Stimulated activated CD4-positive, alpha-beta T cell treated with anti-CD3 and anti-CD28 coated beads, Interleukin-1b, Interleukin-23, amount 100 ng/mL, for 48 hours (primary cell): ENCODE measurements at places on chromosomes 16 and 17.

GRCh38 chr17:69232650-69233049 is 4.0 kb upstream of the ABCA10 start:
- no peak for DNase-seq

DNA sequence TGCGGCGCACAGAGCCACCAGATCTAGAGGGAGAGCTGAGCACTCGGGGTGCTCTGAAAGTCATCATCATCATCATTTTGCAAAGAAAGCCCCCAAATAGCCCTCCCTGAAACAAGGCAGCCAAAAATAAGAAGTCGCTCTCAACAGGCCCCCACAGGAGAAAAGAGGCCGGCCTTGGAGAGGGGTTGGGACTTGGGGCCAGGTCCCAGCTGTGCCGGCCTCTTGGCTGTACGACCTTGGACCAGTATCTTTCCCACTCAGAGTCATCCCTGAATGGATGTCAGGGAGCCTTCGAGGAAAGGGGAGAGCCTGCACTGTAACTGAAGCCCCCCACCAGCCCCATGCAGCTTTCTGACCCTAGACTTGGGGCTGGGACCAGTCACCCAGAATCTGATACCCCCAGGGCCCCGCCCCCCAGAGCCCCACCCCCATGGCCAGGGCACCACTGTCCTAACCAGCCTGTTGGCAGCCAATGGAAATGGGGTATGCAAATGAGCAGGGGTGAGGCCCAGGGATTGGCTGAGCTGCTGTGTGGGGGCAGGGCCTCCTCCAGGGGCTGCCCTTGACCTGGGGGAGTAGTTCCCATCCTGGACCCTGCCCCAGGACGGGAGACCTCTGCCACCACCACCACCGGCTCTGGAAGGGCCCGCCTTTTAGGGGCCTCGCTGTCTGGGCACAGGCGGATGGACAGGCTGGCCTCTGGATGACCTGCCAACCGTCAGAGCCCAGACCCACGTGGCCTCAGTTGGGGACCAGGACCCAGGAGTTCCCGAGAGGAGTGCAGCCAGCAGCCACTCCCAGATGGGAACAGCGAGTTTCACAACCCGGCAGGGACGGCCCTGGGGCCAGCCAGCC is 15.4 kb downstream of the ZFPM1 start:
- DNase-seq, result peak; percentile 39

- no peak for DNase-seq
These were observed 14.2 kb upstream of the KREMEN2 start for GRCh38 chr16:2949705-2950352.

DNA sequence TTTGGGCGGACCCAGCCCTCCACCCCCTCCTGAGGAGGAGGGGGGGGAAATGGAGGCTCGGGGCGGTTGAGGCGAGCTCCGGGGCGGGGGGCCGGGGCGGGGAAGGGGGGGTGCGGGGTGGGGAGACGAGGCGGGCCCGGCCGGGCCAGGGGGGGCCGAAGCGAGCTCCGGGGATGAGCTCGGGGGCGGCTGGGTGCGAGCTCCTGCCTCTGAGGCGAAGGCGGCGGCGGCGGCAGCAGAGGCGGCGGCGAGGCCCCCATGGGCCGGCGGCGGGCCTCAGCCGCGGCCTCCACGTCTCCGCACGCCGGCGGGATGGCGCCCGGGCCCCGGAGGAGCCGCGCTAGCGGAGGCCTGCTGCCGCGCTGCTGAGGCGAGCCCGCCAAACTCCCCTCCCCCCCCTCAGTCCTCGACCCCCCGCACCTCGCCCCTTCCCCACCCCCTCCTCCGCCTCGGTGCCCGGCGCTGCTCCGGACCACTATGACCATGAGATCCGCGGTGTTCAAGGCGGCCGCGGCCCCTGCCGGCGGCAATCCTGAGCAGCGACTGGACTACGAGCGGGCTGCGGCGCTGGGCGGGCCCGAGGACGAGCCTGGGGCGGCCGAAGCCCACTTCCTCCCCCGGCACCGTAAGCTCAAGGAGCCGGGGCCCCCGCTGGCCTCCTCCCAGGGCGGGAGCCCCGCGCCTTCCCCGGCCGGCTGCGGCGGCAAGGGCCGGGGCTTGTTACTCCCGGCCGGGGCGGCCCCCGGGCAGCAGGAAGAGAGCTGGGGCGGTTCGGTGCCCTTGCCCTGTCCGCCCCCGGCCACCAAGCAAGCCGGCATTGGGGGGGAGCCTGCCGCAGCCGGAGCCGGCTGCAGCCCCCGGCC is 596 bp downstream of the MSL1 start:
- DNase-seq, result no peak

DNA sequence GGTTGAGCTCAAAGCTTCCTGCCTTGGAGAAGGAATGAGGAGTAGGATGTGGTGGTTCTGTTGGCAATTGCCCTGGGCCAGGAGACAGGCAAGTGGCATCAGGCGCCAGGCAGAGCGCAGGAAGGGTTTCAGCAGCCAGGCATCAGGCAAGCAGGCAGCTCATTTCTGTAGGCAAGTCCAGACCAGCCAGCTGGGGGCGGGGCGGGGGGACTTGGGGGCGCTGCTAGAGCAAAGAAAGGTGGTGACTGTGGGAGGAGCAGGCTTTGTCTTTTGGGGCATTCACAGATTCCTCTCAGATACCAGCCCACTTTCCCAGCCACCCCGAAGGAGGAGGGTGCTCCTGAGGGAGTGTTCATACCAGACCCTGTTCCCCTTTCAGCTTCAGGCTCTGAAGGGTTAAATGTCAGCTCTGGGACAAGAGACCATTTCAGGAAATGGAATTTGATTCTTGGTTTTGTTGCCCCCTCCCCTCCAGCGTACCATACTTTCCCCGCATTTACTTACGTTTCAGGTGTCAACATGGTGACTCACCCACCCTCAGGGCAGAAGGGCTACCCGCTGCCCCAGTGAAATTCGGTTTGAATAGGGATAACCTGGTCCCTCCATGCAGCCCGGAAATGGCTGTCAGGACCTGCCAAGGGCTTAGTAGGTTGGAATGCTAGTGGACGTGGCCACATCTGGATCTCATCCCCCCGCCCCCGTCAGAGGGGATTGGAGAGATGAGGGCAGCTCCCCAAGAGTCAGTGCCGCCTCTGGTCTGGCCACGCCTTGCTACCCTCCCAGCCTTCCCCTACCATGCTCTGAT is 13.2 kb downstream of the NGFR start:
- DNase-seq, result no peak
